ENCODE measurements at places on chromosomes 2 and 18.

GRCh38 chr2:200321780-200322534 lies 15.5 kb downstream of the SPATS2L start:
- no peak for DNase-seq

DNA sequence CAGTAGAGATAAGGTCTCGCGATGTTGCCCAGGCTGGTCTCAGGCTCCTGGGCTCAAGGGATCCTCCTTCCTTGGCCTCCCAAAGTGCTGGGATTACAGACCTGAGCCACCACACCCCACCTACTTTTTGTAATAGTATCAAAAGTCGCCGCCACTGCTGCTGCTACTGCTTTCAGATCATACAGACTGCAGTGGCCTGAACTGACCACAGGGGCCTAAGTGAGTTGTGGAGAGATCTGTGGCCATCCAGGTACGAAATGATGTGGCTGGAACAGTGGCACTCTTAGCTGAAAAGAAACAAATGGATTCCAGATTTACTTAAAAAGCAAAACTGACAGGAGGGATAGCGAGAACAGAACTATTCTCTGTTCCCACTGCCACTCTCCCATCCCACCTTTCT lies 32.9 kb upstream of the POMC start:
- DNase-seq: no peak

DNA sequence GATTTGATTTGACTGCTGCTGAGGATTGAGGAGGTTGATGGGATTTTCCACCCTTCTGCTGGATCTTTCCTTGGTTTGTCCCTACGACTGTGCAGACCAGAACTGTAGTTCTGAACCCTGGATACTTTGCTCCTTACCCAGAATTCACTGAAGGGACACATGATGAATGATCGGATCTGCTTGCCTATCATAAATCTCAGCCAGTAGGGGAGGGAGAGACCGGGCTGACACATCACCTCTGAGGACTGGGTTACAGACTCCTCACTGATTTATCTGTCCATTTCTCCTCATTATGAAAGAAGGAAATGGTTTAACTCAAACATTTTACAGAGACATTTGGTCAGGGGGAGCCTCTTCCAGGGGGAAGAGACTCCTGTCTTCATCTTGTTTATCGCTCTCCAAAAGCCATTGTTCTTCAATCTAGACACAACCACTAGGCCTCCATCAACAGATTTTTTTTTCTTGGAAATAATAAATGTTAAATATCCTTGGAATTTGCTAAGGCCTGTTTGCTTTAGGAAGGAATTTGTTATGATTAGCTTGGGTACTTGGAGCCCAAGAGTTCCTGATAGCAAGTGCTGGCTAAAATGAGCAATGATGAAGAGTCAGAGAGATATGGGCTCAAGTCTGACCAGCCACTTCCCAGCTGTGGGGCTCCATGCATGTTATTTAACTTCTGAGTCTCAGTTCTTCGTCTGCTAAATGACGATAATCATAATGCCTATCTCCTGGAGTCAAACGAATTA lies 925.5 kb downstream of the SLC4A3 start:
- DNase-seq: no peak

GRCh38 chr2:156448766-156449165 lies 12.6 kb downstream of the GPD2 start:
- DNase-seq: no peak

GRCh38 chr2:182587831-182588230 lies 128.2 kb upstream of the DNAJC10 start:
- no peak for DNase-seq

DNA sequence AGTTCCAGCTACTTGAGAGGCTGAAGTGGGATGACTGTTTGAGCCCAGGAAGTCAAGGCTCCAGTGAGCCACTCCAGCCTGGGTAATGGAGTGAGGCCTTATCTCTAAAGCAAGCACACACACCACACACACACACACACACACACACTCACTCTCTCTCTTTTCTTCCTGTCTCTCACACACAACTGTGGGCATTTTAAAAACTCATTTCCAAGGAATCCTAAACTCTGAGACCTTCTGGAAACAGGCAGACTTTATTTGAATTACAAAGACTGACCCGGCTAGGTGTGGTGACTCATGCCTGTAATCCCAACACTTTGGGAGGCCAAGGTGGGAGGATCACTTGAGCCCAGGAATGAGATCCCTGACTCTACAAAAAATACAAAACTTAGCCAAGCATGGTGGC lies 21.3 kb downstream of the WDSUB1 start:
- no peak for DNase-seq

DNA sequence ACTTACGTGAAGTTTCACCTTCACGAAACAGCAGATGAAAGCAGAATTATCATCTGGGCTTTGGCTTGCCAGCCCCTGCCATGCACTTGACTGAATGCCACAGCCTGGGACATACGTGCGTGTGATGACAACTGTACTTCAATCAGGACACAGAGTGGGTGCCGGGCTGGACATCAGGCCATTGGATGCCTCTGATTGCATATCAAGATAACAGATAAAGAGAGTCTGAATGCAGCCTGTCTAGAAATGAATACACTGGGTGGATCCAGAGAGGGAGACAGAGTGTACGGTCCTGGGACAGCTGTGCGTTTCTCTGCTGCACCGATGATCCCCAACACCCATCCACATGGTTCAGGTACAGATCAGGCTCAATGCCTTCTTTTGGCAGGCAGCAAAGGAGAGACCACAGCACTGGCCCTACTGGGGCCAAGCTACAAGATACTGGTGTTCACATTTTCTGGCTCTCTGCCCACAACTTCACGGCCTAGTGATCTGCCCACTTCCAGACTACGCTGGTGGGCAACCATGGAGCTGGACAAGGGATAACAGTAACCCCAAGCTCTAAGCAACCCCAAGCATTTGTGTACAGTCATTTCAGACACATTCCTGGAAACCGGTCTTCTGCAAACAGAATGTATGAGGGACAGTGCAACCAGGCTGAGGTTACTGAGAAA lies 35.6 kb downstream of the FBLN7 start:
- no peak for DNase-seq

GRCh38 chr2:55885127-55885943 lies 38.2 kb downstream of the EFEMP1 start:
- peak; percentile 89 for DNase-seq

- no peak for DNase-seq
Measured at GRCh38 chr18:56662902-56663301, 11.7 kb downstream of the WDR7 start.

DNA sequence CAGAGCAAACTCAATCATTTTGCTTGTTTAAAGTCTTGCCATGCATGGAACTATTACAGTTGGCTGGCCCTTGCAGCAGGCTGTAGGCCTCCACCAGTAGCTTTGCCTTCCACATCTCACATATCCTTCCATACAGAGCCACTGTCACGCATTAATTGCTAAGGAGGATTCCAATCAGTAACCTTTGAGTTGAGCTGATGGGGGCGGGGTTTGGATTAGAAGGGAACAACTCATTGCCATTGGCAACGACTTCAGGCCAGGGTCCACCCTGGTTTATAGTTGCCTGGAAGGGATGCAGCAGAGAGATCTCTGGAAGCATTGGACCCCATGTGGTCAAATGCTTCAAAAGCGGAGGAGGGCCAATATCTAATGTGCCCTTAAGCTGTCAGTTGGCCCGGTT lies 63.3 kb upstream of the TTC39C start:
- DNase-seq: no peak

DNA sequence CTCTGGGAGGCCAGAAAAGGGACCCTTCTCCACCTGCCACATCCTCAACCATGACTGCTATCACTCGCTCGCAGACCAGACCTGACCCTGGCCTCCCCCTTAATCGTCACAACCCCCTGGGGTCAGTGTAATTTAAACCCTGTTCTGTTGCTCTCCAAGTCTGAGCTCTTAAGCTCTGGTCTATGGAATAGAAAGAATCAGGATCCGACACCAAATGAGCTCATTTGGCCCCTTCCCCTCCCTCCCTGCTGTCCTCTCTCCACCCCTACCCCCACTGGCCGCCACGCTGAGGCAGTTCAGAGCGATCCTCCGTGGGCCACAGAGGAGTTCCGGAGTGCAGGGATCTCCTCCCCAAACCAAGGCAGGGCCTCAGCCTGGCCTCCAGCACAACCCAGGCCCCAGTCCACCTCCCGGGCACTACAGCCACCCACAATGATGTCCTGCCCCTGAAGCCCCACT lies 5.3 kb downstream of the DNMT3A start:
- DNase-seq: no peak

DNA sequence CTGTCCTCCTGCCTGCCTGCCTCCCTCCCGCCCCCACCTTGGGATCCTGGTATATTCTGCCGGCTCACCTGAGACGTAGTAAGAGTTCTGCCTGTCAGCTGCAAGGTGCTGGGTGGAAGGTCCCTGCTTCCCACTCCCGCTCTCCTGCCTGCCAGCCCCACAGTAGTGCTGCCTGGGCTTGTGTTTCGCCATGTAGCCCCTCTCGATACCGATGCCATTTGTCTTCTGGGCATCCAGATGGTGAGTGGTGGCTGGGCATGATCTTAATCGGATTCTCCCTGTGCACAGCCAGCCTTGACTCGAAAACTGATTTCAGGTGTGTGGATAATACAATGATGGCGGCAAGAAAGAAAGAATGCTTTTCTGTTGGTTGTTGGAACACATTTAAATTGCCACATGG lies 184.9 kb downstream of the AGAP1 start:
- DNase-seq: no peak

DNA sequence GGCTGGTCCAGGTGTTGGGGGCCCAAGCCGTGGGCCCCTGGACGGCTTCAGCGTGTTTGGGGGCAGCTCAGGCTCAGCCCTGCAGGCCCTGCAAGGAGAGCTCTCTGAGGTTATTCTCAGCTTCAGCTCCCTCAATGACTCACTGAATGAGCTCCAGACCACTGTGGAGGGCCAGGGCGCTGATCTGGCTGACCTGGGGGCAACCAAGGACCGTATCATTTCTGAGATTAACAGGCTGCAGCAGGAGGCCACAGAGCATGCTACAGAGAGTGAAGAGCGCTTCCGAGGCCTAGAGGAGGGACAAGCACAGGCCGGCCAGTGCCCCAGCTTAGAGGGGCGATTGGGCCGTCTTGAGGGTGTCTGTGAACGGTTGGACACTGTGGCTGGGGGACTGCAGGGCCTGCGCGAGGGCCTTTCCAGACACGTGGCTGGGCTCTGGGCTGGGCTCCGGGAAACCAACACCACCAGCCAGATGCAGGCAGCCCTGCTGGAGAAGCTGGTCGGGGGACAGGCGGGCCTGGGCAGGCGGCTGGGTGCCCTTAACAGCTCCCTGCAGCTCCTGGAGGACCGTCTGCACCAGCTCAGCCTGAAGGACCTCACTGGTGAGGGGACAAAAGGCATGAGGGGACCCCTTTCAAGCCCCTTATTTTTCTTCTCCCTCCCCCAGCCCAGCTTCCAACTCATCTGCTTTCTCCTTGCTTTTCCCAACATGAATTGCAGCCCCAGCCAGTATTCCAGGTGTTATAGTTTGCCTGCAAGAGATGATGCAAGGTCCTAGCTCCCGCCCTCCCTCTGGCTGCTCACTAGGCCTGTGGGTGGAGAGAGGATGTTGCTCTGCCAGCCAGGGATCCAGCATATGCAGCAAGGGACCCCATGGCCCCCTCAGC lies 2.9 kb upstream of the KHK start:
- no peak for DNase-seq
